ENCODE measurements at places on chromosomes 16 and 17.

GRCh38 chr16:61798741-61799140 lies 237.5 kb downstream of the CDH8 start:
- DNase-seq, result no peak

DNA sequence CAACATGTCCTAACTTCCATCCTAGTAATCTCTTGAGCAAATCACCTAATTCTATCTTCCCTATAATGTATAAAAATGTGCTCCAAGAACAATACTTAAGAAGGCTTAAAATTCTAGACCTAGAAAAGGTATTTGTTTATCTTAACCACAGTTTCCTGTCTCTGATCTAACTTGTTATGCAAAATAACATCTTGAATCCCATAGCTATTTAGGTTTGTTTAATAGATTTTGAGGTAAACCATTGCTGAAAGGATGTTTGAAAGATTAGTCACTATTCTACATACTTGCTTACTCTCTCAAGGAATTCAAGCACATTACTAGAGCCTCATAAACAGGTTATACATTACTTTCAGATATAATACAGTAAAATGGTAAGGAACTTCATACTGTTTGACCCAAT lies 13.0 kb downstream of the CA10 start:
- DNase-seq, result no peak

- DNase-seq, result no peak
Observed at GRCh38 chr16:81928271-81928918, 82.9 kb downstream of the SDR42E1 start.

GRCh38 chr16:73042807-73043206 lies 5.1 kb downstream of the ZFHX3 start:
- DNase-seq, result no peak

- DNase-seq, result no peak
Observed at GRCh38 chr17:40950176-40950575, 12.7 kb upstream of the KRT23 start.

DNA sequence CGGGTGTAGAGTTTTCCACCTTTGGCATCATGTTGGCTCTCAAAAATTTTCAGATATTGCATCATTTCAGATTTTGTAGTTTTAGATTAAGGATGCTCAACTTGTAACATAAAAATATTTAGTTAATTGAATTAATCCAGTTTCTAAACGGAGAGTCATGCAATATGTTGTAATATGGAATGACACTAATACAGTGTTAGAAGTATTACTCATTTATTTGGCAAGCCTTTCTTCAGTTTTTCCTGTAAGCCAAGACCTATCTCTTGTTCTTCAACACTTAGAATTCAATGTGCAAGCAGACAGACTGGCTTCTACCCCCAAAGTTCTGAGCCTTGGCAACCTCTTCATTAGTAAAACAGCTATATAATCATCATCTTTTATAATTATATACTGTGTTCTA lies 985.0 kb upstream of the GOT2 start:
- DNase-seq, result no peak

DNA sequence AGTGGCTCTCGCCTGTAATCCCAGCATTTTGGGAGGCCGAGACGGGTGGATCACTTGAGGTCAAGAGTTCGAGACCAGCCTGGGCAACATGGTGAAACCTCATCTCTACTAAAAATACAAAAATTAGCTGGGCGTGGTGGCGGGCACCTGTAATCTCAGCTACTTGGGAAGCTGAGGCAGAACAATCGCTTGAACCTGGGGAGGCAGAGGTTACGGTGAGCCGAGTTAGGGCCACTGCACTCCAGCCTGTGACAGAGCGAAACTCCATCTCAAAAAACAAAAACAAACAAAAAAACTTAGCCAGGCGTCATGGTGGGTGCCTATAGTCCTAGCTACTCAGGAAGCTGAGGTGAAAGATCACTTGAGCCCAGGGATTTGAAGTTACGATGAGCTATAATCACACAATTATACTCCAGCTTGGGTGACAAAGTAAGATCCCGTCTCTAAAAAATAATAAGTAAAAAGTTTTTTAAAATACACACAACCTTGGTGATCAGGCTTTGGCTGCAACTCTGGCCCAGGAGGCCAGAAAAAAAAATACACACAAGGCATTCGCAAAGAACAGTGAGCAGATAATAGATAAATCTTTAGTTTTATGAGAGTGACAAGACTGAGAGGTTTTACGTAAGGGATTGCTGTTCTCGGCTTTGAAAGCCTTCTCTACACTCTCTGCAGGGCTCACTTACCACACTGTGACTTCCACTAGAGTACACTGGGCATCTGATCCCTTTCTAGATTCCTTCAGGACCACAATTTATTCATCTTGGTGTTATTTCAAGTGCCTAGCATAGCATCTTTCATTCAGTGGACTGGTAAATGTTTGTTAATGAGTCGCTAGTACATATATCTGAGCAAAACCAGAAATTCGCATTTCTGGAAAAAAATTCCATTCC lies 5.9 kb downstream of the GSPT1 start:
- DNase-seq, result no peak

DNA sequence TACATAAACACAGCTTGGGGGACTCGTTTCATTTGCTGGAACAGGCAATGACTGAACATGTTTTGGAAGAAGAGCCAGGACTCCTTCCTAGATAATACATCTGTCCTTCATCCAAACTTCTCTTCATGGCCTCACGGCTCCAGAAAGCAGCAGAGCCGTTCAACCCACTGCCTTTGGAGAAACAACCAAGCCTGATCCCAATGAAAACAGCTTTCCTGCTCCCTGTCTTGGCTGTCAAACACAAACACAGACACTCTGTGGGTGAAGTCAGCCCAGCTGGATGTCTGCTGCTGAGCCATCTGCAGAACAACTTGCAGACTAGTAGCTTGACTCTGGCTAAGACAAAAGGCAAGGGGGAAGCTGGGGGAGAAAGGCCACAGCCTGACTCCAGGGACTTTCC lies 345.1 kb upstream of the PSMD7 start:
- no peak for DNase-seq

DNA sequence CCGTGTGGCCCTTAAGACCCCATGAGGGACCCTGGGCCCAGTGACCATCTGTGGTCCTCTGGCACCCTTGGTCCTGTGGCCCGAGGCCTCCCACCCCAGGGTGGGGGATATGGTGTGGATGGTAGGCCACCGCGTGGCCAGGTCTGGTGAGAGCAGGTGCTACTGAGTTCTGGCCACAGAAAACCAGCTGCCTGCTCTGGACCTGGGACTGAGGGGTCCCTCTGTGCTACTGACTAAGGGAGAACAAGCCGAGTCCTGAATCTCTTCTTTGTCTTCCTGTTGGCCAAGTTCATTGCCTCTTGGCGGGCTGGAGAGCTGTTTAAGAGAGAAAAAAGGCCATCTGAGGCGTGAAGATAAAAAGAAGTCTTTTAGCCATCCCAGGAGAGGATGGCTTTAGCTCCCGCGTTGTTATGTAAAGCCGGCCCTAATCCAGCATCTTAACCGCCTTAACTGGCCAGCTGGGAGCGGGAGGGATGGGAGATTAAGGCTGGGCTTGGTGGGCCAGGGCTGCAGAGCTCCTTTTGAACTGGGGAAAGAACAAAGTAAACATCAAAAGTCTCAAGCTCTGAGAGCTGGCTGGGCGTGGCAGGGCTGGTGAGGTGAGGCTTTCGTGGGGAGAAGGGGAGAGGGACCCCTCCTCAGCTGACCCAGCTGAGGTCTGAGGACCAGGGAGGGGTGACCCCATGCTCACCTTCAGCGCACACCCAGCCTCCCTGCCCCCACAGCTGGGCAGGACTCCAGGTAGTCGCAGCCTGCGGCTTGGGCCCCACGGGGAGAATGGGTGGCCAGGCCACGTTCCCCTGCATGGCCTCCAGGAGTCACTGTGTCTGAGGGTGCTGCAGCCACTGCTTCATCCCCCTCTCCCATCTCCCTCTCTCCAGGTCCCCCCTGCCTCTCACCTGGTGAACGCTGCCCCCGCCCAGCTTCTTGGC lies 62.4 kb downstream of the NKD1 start:
- no peak for DNase-seq

Measured in skeletal muscle cell (primary cell).